ENCODE measurements at places on chromosomes 5 and 9.
A peak's percentile ranks its signal among the peaks of the same experiment; 100 is the strongest.

DNA sequence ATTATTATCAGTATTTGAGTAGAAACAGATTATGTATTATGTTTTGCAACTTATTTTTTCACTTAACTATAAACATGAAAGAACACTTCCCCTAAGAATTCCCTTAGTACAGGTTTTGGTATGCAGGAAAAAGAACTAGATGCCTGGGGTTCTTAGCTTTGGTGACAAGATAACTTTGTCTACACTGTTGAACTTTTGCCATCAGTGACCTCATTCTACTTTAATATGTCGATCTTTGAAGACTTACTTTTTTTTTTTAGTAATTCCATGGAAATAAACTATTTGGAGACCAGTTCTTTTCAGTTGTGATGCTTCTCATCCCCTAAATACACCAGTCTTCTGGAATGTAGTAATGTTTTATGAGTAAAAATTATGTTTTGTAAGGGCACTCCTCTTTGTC lies 34.3 kb downstream of the ZNF462 start:
- no peak for DNase-seq

GRCh38 chr5:151772029-151772845 lies 483 bp downstream of the G3BP1 start:
- peak; percentile 60 for DNase-seq

DNA sequence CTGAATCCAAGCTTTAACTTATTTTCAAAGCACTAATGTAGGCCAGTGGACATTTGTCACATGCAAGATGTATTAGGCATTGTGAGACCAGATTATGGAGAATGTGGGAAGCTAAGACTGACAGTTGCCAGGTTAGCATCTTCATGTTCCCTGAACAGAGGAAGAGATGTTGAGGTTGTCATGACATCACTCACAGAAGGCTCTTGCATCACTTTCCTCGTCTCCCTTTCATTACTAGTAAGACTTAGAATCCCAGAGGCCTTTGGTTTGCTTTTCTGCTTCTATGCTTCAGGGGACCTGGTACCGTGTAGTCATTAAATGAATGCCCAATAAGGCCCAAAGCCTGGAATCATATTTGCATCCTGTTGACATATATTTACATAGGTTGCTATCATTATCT lies 76.4 kb upstream of the RPS23 start:
- DNase-seq, result peak; percentile 10

DNA sequence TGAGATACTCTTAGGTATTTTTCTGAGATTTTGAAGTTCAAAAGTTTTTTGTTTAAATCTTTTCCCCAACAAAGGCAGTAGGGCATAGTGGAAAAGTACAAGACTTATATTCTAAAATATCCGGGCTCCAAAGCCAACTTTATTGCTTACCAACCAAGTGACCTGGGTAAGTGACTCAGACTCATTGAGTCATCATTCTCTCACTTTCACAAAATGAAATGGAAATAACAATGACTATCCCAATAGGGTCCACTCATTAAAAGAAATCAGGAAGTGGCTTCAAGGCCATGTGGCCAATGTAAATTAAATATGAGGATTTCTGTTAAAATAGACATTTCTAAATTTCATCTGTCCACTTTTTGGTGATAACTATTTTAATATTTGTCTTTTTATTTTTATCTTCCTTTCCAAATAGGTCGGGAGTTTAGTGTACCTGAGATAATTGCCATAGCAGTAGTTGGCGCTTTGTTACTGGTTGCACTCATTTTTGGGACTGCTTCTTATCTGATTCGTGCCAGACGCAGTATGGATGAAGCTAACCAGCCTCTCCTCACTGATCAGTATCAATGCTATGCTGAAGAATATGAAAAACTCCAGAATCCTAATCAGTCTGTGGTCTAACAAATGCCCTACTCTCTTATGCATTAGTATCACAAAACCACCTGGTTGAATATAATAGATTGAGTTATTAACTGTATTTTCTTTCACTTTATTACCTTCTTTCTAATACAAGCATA lies 15.5 kb downstream of the TYRP1 start:
- DNase-seq, result no peak

GRCh38 chr5:24363789-24364481 lies 280.8 kb downstream of the CDH10 start:
- DNase-seq, result no peak

DNA sequence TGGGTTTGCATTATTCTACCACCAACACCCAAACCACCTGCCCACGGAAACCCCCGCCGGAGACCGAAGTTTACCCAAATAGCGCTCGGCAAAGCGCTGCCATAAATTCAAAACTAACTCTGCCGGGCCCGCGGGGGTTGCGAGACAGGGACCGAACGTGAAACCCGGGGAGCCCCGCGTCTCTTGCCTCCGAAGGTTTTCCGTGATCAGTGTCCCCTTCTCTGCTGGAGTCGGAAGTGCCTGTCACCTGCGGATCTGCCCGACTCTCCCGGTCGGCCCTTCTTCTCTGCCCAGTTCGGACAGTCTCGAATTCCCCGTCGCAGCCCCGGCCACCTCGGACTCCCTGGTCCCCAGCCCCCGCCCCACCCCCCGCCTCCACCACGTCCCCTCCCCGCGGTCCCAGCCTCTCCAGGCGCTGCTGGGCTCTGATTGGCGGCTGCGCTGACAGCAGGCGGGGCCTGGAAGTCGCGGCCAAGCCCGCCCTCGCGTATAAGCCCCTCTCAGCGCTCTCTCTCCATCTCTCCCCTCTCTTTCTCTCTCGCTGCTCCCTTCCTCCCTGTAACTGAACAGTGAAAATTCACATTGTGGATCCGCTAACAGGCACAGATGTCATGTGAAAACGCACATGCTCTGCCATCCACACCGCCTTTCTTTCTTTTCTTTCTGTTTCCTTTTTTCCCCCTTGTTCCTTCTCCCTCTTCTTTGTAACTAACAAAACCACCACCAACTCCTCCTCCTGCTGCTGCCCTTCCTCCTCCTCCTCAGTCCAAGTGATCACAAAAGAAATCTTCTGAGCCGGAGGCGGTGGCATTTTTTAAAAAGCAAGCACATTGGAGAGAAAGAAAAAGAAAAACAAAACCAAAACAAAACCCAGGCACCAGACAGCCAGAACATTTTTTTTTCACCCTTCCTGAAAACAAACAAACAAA lies at the start of gene RORB:
Gene RORB, plus strand, starts transcription at position 517 of the 929 bp plus-strand sequence. CDS start 642 bp downstream, outside the sequence.
- peak; percentile 20 for DNase-seq

GRCh38 chr5:119022017-119022745 lies 33.8 kb upstream of the DTWD2 start:
- peak; percentile 66 for DNase-seq

DNA sequence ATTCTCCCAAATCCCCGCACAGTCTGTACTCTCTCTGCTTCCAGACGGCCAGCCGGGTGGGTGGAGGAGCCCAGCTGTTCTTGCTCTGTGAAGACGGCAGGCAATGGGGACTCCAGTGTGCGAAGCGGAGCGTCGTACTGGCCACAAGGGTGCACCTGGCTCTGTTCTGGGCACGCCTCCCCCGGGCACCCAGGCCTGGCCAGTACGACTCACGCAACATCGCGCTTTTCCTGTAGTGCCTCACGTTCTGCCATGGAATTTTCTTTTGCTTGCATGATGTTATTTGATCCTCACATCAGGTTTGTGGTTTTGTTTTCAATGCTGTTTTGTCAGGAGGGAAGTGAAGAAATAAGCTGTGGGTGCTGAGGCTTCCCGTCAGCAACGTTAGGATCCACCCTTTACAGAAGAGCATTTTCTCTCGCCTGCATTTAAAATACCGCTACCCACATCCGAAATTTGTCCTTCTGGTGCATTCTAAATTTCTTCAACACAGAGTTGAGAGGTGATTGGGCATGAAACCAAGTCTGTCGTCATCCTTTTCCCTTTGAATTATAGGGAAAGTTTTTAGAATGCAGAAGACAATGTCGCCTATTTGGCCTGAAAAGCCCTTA lies 311.7 kb downstream of the TRIM36 start:
- DNase-seq, result peak; percentile 45

- no peak for DNase-seq
Measured at GRCh38 chr9:34262971-34263370, 66.1 kb downstream of the KIF24 start.

- DNase-seq, result no peak
Measured at GRCh38 chr9:131885144-131885609, 145.3 kb upstream of the RAPGEF1 start.

GRCh38 chr5:79191457-79191856 lies 44.5 kb upstream of the JMY start:
- no peak for DNase-seq

DNA sequence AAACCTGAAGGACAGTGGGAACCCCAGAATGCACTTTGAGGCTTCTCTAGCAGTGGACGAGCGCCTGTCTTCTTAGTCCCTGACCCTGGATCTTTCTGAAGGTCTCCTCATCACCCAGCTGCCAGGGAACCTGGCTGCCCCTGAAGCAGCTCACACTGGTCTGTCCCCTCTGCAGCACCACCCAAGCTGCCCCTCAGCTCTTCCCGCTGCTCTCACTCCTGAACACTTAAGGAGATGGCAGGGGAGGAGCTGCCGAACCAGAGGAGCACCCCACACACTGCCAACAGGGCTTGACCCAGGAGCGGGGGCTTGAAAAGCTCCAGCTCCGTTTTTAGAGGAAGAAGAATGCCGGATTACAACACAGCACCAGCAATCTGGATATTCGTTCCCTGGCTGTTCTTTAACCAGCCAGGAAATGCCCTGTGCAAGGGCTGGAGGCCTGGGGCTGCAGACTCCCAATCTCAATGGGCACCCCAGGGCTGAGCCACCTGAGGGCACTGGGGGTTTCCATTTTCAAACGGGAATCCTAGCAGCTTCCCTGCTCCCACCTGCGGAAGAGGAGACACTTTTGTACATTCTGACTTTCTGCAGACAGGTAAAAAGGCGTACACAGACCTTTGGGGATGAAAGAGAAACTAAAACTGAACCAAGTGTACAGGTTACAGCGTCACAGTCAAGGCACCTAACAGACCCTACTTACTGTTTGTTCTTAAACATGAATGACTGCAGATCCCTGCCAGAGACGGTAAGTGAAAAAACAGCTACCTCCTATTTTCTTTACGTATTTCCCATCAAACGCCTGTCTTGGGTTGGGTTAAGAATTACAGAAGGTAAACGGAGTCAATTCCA lies 36.3 kb downstream of the GOLM1 start:
- peak; percentile 24 for DNase-seq

DNA sequence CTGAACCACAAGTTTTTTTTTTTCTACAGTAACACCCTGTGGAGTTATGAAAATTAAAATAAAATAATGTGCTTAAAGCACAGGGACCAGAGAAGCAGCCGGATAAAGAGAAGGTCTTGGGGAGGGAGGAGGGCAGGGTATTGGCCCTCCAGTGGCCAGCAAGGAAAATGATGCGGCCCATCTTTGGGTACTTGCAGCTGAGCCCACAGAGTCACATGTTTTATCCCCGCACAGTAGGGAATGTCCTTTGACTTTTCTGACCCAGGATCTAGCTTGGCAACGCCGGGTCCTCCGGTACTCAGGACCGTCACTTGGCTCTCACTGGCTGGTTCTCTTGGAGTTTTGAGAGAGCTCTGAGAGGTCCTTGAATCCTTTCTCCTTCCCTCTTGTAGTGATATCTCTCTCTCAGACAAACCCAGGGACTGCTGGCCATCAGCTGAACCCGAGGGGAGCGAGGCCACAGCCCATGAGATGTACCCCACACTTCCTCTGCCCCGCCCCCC lies 35.3 kb upstream of the HSPA9 start:
- DNase-seq, result no peak

DNA sequence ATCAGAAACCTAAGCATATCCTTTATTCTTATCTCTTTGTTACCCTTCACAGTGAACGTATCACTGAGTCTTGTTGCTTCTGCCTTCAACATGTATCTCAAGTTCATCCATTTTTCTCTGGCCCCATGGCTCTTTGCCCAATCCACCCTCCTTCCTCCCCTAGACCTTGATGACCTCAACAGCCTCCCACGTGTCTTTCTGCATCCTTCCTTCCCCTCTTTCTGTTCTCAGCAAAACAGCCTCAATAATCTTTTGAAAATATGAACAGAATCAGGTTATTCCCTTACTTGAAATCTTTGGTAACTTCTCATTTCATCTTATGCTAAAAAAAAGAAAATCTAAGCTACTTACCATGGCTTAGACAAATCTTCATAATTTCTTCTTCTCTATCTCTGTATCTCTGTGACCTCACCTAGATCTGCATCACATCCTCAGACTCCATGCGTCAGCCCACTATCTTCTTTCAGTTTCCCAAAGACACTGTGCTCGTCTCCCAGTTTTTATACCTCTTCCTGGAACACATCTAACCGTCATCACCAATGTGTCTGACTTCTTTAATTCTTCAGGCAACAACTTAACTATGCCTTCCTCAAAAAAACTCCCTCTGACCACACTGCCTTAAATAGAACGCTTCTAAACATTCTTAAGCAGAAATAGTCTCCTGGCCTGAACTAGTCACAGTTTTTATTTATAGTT lies 208.0 kb downstream of the PARP8 start:
- peak; percentile 69 for DNase-seq

GRCh38 chr5:9766581-9766980 lies 136.4 kb upstream of the TAS2R1 start:
- DNase-seq, result no peak

DNA sequence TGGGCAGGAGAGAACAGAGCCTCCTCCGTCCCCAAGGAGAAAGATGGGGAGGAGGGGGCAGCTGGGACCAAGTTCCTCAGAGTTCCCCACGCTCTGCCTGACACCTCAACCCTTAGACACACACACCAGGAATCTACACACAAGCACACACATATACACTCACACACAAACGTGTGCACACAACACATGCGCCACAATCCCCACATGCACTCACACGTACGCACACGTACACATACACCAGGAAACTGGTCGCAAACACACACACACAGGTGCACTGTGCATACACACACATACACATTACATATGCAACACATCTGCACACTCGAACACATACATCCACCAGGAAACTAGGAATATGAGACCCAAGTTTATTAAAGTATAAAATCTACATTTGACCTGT lies 50.4 kb downstream of the ROR2 start:
- DNase-seq, result no peak

DNA sequence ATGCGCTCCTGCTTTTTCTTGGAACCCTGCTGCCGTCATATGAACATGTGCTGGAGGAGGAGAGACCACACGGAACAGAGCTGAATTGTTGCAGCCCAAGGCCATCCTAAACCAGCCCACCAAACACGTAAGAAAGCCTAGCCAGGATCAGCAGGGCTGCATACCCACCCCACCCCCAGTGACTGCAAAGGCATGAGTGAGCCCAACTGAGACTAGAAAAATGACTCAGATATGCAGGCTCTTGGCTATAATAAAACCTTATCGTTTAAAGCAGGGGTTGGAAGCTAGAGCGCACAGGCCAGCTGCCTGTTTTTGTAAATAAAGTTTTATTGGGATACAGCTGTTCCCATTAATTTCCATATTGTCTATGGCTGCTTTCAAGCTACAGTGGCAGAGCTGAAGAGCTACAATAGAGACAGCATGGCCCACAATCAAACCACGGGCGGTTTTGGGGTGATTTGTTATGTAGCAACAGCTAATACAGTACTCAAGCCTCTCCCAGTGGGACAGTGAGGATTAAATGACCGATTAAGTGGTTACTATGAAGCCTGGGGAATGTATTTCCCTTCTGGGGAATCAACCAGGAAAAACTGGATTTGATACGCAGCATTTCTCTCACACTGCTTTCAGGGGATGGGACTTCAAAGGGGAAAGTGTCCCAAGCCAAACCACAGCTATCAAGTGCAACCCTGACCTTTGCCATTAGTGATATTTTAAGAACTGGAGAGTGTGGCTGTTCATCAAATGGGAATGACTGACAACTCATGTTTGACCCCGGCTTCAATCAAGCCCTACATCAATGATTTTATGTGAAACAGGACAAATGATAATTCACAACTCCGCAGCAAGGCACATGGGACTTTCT lies 6.3 kb downstream of the SHB start:
- no peak for DNase-seq
